Kasumi-1 (cell line): ENCODE measurements at places on chromosomes 5 and 9.
A peak's percentile ranks its signal among the peaks of the same experiment; 100 is the strongest.

GRCh38 chr9:16729651-16730050 lies 140.8 kb downstream of the BNC2 start:
- DNase-seq = no peak

- no peak for DNase-seq
Observed at GRCh38 chr5:169223595-169223953, 77.4 kb downstream of the SLIT3 start.

- DNase-seq = no peak
Observed at GRCh38 chr5:133332439-133333024, 279.8 kb downstream of the FSTL4 start.

DNA sequence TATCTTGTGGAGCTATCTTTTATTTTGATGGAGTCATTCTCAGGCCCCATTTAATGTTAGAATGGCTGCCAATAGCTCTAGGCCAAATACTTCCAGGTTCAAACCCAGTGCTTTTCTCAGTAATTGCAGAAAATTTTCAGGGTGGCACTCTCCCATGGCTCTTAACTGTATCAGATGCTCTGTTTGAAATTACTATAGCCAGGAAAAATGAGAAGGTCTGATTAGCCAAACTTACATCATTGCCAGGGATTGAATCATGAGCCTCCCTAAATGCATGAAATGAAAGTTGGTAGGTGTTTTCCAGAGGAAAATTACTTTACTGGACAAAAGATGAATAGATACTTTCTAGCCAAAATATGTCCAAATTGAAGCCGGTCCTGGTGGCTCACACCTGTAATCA lies 404.8 kb downstream of the MAT2B start:
- no peak for DNase-seq

DNA sequence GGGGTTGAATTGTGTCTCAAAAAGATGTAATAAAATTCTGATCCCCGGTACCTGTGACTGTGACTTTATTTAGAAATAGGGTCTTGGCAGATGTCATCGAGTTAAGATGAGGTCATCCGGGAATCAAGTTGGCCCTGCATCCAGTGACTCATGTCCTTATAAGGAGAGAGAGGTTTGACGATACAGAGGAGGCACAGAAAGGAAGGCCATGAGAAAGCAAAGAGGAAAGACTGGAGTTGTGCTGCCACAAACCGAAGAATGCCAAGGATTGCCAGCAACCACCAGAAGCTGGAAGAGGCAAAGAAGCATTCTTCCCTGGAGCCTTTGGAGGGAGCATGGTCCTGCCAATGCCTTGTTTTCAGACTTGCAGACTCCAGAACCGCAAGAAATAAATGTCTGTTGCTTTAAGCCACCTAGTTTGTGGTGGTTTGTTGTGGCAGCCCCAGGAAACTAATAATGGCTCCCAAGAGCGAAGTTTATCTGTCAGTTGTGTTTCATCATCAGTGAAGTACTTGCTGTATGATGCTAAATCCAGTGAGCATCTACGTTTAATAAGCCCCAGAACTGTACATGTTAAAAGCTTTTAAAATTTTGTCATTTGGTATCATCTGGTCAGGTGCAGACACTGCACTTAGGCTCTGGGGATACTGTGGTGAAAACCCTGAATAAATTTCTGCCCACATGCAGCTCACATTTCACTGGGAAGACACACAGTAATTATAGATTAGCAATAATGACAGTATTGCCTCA lies 114.8 kb downstream of the TLE4 start:
- peak; percentile 39 for DNase-seq

GRCh38 chr5:10275460-10275859 lies 25.4 kb downstream of the CCT5 start:
- no peak for DNase-seq
